Aorta (tissue), 5 donors: ENCODE measurements at places on chromosomes 5 and 9. TPM values are rescaled to one million over a fixed set of nuclear protein-coding genes. Genes with fewer than 3 reads are reported as not detected.
A peak's percentile ranks its signal among the peaks of the same experiment; 100 is the strongest.

DNA sequence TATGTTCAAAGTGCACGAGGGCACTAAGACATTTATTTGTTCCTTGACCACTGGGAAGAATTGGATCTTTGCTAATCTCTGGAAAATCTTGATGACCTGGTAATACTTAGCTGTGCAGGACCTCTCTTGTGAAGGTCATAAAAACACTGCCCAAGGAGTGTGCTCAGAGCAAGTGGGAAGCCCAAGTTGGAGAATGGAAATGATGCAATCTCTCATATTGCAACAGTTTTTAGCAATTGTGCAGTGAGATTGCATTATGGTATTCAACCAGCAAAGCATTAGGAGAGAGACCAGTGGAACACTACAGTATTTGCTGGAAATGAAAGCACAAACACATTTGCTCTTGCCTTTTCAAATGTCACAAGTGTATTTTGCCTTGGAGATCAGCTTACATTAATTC is 34.5 kb downstream of the TXNDC8 start:
- no peak for DNase-seq

DNA sequence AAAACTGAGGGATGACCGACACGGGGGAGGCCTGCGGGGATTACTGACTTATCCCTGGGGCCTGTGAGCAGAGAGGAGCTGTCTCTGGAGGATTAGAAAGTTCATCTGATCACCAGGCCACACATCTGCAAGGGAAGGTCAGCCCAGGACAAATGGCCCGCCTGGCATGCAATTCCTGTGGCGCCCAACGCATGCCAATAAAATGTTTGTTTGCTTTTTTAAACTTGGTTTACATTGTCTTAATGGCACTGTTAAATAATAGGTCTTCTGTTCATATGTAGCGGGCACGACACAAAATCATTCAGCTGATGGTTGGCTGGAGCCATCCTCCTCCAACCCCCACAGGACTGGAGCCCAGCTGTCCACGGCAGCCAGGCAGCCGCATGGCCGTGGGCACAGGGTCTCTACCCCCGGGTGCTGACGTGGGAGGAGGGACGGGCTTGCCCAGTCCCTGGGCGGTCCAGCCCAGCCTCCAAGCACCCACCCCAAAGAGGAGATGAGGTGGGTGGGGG is 41.0 kb upstream of the SLC12A7 start:
- DNase-seq: no peak

GRCh38 chr9:121609822-121610637 is 41.4 kb upstream of the DAB2IP start:
- DNase-seq: peak; percentile 81

UAP1L1 gene
- total RNA-seq: 7.9 TPM

NMUR2 gene
- total RNA-seq: not detected

ARL14EPL gene
- total RNA-seq: not detected

DROSHA gene
- 68.2 TPM for total RNA-seq
